Heart right ventricle (tissue), 16 donors: ENCODE measurements at places on chromosomes 6 and 20. TPM values are rescaled to one million over a fixed set of nuclear protein-coding genes. Genes with fewer than 3 reads are reported as not detected.

DNA sequence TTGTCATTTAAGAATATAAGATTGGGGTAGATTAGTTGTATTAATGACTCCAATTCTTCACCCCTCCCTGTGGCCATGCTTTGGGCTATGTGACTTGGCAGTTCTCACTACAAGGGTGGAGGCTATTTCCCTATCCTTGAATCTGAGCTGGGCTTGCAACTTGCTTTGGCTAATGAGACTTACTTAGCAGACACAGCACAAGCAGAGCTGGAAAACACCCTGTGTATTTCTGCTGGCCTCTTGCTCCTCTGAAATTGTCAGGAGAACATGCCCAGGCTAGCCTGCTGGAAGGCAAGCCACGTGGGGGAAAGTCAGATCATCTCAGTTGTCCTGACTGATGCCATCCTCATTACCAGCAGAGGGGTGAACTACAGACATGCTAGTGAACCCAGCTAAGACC is 126.5 kb upstream of the HDGFL1 start:
- DNase-seq: no peak

DNA sequence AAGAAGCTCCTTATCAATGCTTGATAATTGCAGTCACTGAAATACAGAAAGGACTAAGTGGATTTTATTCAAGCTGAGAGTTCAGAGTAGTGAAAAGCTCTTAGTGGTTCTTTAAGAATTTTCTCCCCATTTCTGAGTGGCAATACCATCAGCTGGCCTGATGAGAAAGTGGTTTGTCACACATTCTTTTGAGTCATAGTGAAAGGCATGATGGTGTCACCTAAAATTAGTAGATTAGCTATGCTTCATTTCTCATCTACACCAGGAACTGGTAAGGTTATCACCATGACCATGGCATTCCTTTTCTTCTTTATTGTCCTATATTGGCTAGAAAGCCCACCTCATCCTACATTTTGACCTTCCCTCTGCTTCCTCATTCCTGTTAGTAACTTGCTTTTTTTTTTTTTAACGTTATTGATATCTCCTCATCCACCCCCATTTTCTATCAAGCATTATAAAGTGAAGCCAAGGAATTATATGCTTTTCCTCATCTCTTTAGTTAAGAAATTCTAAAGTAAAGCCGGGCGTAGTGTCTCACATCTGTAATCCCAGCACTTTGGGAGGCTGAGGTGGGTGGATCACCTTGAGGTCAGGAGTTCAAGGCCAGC is 67.4 kb upstream of the LOC128125822 start:
- no peak for DNase-seq

DNA sequence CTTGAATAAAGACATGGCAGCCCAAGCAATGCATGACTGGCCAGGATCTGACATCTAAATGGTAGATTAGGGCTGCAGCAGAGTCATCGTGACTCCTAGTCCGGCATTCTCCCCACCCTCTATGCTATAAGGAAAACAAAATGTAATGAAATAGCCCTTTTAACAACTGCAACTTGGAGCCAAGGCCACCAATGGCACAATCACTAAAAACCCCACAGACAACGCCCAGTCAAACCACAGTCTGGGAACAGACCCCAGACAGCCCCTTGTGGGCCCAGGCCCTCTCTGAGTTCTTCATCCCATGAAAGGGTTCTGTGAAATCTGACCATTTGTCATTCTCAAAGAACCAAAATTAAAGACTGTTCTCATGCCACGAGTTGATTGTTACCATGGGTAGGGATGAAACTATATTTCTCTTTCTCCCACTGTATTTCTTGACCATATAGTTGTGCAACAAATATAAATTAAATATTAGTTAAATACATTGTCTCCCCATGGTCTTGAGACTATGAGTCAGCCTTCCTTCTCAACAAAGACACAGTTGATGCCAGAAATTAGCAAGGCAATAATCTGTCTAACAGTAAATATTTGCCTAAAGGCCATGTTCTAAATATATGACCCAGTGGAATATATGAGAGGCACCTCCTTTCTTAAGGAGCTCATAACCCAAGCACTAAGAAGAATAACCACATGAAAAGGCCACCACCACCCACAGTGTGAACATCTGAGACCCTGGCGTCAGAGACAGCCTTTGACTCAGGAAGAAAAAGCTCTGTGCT is 85.6 kb upstream of the SSTR4 start:
- DNase-seq: no peak

DNA sequence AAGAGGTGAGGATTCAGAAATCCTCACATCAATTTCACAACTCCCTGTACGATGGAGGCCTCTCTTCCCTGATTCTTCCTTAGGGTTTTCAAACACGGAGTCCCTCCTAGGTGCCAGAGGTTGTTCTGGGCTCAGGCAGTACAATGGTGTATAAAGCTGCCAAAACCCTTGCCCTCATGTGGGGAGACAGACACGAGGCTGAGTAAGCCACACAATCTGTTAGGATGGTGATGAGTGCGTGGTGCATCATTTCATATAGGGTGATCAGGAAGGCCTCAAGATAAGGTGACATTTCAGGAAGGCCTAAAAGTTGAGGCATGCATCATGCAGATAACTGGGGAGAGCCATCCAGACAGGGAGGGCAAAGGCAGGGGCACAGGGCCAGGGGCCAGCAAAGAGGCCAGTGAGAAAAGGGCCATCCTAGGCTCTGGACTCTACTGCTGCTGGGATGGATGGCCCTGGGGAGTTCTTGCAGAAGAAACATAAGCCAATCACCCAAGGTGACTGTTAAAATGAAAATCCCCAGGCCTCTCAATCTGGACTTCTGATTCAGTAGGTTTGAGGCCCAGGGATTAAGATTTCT is 186.5 kb downstream of the PRKN start:
- DNase-seq: no peak

- DNase-seq: no peak
These were observed 328.4 kb downstream of the TPBG start for GRCh38 chr6:82691997-82692396.

GRCh38 chr6:129617986-129618385 is 92.0 kb downstream of the ARHGAP18 start:
- no peak for DNase-seq

DNA sequence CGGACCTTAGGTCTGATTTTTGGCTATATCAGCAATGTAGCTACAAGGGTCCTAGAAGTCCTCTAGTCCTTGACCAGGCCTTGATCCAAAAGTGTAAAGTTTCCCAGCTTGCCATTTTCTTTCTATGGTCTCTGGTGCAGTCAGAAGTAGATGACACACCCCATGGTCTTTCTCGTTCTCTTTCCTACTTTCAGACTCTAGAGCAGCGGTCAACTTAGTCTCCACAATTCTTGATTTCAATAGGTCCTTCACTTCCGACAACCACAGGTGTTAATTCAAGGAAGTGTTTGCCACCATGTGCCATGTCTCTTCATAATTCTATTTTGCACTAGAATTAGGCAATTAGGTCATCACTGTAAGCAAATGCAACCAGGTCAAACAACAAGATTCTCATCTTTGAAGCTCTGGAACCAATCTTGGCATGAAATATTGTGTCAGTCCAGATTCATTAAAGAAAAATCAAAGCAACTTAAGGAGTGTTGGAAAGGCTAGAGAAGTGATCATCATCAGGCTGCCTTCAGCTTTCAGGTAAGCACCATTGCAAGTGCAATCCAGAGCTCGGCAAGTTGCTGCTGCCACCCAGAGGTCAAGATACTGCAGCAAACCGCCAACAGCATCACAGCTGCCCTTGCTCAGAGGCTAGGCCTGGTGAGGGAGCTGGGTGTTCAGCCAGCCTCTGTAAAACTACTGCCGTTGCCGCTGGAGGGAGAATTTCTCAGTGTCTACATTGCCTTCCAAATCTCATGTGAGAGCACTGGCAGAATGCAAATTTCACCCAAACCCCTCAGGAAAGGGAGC is 5.6 kb upstream of the SYNE1 start:
- peak; percentile 51 for DNase-seq

- DNase-seq: no peak
These were observed 343.0 kb downstream of the CDKAL1 start for GRCh38 chr6:20877008-20877937.

GRCh38 chr6:148021699-148022098 is 320.9 kb upstream of the SASH1 start:
- no peak for DNase-seq

The BLOC1S5 gene
- 10.5 TPM for total RNA-seq

The LTA gene
- total RNA-seq: not detected

The SLC35D3 gene
- not detected for total RNA-seq

The SASH1 gene
- 33.9 TPM for total RNA-seq

The PSMB9 gene
- total RNA-seq: 198 TPM

The SERPINB6 gene
- 261 TPM for total RNA-seq
